ENCODE measurements at places on chromosomes 4 and X.

GRCh38 chr4:7111441-7111840, 43.6 kb upstream of the GRPEL1 start:
- no peak for DNase-seq

- DNase-seq = peak; percentile 3
These were observed 311.3 kb downstream of the PCDH19 start for GRCh38 chrX:100098660-100099375.

GRCh38 chrX:133323431-133323830, 91.9 kb downstream of the GPC4 start:
- no peak for DNase-seq

DNA sequence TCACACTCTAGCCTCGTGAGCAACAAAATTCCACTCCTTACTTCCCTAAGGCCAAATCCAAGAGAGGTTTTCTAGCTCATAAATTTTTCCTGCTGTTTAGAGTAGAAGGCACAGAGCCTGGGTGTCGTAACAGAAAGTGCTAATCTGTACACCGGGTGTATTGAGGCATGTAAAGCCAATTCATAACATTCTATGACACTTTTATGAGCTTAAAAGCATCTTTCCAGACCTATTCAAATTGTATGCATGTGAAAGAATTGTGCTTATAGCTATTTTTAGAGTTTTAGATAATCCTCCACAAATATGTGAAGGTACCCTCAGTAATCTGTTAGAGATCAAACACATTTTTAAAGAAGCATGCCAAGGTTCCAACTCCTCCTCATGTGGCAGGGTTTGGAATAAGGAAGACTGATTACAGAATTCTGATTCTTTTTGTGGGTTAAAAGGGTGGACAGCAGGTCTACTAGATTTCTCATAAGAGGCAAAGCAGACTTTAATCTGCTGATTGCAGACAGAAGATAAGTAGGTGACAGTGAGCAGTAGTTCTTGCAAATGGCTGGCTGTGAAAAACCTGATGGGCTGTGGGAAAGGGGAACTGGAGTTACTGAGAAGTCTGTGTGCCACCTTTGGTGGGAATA, 25.5 kb upstream of the LRCH2 start:
- DNase-seq = no peak

GRCh38 chrX:120408168-120408567, 46.3 kb downstream of the ATP1B4 start:
- DNase-seq = no peak

GRCh38 chr4:88144866-88145300, 13.6 kb downstream of the ABCG2 start:
- DNase-seq = no peak

GRCh38 chr4:87977521-87978278, 2.2 kb downstream of the SPP1 start:
- DNase-seq = no peak

GRCh38 chr4:10687526-10687925, 3.0 kb upstream of the CLNK start:
- DNase-seq = no peak

DNA sequence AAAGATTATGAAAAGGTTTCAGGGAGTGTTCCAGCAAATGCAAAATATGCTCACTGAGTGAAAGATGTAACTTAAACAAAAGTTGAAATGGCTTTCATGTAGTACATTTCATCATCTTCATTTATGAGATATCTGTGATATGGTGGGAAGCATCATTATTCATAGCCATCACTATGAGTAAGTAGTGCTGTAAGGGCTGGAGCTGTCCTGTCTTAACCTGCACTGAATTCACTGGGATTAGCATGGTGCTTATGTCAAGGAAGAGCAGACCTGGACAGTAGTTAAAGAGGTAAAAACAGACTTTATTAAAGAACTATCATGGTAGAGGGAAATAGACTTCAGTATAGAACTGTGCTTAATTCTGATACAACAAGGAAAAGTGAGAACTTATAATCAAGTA, 1347.3 kb downstream of the RPA4 start:
- DNase-seq = no peak

- DNase-seq = no peak
These were observed 545.3 kb upstream of the FAT1 start for GRCh38 chr4:187268940-187269339.

DNA sequence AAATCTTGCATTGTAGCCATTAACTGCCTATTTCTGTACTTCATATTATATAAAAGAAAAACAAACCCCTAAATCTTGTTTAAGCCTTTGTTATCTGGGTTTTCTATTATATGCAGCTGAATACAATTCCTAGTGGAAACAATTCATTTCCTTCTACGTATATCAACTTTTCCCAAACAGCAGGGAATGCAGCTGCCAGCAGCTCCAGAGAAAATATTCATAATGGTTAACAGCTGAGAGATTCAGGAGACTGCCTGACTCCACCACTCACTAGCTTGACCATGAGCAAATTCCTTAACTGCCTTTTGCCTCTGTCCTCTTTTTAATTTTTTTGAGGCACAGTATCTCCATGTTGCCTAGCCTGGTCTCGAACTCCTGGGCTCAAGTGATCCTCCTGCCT, 146.2 kb downstream of the SPATA18 start:
- no peak for DNase-seq

DNA sequence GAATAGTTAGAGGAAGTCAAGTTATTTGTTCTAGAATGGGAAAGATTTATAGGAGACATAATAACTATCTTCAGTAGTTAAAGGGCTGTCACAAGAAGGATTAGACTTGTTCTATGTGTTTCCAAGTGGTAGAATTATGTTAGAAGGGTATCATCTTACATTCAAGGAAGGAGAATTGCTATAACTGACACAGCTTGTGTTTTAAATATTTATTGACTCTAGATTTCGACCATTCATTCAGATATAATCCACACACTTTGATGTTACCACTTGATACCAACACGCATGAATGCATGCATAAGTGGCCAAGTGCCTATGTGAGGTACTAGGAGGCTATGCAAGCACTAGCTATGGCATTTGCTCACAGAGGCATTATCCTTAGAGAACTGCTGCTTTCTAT, 122.7 kb downstream of the CCNB3 start:
- no peak for DNase-seq

GRCh38 chr4:39893693-39894072, 84.0 kb downstream of the PDS5A start:
- no peak for DNase-seq

GRCh38 chr4:109263721-109264120, 38.7 kb downstream of the COL25A1 start:
- no peak for DNase-seq

DNA sequence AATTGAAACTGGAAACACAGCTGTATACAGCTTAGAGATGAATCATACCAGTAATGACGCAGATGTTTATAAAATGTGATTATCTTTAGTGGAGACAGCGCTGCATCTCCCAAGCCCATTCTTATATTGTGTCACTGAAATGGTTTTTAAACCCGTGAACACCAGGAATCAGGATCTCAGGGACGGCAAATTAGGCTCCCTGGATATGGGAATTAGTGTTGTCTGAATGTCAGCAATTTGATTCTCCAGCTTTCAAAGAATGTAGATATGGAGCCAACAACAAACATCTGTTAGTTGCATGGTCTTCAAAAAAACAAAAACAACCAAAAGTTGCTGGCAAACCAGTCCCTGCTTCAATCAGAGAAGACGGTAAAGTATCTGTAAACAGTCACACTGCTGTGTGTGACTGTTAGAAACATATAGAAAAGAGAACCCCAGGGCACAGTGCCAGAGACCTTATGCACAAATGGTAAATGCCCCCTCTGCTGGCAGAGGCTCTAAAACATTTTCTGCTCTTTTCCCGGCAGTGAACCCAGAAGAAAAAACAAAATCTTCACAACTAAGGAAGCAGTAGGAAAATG, 351.9 kb upstream of the FTHL17 start:
- DNase-seq = no peak

GRCh38 chrX:23434356-23434884, 99.8 kb downstream of the PTCHD1 start:
- peak; percentile 13 for DNase-seq

DNA sequence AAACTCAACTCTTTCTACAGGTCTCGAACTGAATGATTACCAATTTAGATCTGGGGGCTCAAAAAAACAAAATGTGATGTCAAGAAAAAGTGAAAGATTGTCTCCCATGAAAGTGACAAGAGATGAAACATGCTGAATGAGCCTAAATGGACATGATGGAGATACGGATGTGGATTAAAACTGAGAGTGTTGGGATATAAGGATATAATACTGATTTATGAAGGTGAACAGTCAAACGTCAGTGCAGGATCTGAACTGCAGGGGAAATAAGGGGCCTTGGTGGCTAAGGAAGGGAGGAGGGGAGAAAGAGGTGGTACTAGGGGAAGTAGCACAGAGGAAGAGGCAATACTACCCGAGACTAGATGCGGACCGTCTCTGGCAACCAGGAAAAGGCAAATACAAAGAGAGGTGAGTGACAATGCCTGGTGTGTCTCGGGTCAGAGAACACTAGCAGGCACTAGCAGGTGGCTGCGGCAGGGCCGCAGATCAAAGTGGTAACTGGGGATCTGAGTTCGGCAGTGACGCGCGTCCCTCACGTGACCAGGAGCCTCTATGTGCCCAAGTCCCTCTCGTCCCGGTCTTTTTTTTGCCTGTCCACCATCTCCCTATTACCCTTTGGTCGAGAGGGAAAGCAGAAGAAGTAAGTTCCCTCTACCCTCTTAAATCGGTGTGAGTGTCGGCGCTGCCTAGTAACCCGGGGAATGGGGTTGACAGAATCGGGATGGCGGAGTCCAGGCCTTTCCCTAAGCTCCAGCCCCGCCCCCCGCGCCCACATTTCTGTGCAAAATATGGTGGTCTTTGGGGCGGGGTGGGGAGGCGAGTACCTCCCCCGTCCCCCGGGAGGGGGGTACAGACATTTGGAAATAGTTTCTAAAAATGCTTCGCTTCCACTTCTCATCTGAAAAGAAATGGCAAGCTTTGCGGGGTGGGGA, at the start of gene TCEAL1:
TSS of gene TCEAL1 (plus strand) at position 590 of the 932 bp plus-strand sequence. CDS start 942 bp downstream, outside the sequence.
- no peak for DNase-seq

All from non-pigmented ciliary epithelial cell (primary cell).